ENCODE measurements at places on chromosomes 6 and 20.

DNA sequence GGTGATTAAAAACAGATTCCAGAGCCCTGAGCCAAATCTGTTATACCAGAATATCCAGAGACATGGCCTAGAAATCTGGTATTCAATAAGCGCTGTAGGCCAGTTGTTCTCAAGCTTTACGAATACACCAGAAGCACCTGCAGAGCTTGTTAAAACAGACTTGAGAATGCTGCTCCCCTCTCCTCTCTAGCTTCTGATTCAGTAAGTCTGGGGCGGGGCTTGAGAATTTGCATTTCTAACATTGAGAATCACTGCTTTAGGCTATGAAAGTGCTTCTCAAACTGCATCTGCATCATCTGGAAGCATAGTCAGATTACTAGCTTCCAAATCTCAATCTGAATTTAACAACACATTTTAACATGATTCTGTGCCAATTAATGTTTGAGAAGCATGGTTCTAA, 20.5 kb upstream of the MAN1A1 start:
- DNase-seq = no peak

- no peak for DNase-seq
Observed at GRCh38 chr6:21752054-21752811, 158.7 kb downstream of the SOX4 start.

GRCh38 chr6:86683132-86683908, 254.0 kb upstream of the HTR1E start:
- no peak for DNase-seq

DNA sequence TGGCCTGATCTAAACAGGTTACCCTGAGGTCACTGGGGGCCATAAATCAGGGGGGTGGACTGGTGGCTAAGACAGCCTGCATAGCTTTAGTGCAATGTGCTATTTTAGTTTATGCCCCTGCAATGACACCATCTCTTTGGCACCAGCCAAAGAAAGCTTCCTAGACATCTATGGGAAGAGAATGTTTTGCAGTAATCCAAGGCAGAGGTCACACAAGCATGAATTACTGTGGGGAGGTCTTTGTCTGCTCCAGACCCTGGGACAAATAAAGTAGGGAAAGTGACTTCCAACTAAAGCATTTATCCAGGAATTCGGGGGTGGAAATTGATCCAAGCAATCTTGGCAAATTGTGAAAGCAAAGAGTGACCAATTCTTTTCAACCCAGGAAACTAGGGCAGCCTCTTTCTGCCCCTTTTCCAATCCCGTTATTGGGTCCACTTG, 5.3 kb downstream of the RIPOR2 start:
- no peak for DNase-seq

DNA sequence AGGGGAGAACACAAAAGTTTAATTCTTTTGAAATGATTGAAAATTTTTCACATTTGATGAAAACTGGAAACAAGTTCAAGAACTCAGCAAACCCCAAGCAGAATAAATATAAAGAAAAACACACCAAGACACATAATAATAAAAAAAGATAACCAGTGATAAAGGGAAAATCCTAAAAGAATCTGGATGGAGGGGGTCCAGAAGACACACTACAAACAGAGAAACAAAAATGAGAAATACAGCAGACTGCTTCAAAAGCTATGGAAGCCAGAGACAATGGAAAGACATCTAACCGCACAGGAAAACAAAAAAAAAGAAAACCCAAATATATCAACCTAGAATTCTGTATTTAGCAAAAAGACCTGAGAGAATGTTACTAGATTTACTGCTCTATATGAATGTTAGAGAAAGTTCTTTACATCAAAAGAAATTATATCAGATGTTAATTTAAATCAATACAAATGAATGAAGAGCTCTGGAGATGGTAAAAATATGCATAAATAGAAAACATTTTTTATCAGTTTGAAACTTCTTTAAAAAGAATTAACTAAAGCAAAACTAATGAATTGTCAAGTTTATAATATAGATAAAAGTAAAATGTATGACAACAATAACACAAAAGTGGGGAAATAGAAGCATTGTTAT, 310.7 kb upstream of the PREP start:
- no peak for DNase-seq

GRCh38 chr20:23002276-23002675, 32.8 kb upstream of the SSTR4 start:
- DNase-seq = no peak

- DNase-seq = no peak
Observed at GRCh38 chr20:13344671-13345070, 123.6 kb downstream of the ISM1 start.

DNA sequence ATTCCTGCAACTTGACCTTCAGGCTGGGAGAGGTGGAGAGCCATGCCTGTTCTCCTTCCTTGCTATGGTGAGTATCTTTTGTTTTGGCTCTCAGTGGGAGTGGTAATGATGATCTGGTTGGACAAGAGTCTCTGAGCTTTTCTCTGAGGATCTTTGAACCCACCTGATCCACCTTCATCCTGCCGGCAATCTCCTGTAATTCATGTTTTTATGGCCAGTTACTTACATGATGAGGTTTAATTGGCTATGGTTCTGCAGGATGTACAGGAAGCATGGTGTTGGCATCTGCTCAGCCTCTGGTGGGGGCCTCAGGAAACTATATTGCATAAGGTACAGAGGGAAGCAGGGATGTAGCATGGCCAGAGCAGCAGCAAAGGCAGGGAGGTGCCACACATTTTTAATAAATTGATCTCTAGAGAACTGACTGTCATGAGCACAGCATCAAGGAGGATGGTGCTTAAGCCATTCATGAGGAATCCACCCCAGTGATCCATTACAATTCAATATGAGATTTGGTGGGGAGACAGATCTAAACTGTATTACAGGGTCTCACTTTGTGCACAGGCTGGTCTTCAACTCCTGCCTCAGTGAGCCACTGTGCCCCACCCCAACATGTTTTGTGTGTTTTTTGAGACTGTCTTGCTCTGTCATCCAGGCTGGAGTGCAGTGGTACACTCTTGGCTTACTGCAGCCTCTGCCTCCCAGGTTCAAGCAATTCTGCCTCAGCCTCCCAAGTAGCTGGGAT, 10.0 kb downstream of the HSPA1B start:
- DNase-seq = no peak

- no peak for DNase-seq
Observed at GRCh38 chr6:29376003-29376402, 912 bp upstream of the OR12D3 start.

- DNase-seq = no peak
Observed at GRCh38 chr6:142685852-142686506, 259.0 kb downstream of the HIVEP2 start.

Measured in CD4-positive, alpha-beta T cell treated with Interferon alpha-2 for 1 hour (primary cell).